Stimulated activated CD8-positive, alpha-beta memory T cell treated with anti-CD3 and anti-CD28 coated beads, Interleukin-4, amount 100 ng/mL, for 4 hours (primary cell): ENCODE measurements at places on chromosomes 5 and 9.

- no peak for DNase-seq
Observed at GRCh38 chr5:135189024-135189423, 155.0 kb upstream of the PITX1 start.

GRCh38 chr9:107251756-107252322, 31.2 kb upstream of the RAD23B start:
- DNase-seq: no peak

DNA sequence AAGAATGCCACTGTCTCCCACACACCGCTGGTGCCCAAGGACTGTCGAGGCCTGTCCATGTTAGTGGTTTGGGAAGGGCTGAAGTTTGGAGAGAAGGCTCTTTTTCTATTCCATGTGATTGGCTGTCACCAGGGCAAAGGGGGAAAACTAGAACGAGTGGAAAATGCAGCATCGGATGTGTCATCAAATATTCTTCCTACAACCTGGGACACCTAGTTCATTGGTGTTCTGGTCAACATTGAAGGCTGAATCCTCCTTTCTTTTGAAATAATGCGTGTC, 53.2 kb downstream of the PIK3R1 start:
- no peak for DNase-seq

GRCh38 chr5:68652534-68652965, 437.0 kb downstream of the PIK3R1 start:
- no peak for DNase-seq

- DNase-seq: no peak
Observed at GRCh38 chr5:174315871-174316270, 270.4 kb downstream of the NSG2 start.

GRCh38 chr9:6305954-6306563, 22.1 kb upstream of the TPD52L3 start:
- no peak for DNase-seq

DNA sequence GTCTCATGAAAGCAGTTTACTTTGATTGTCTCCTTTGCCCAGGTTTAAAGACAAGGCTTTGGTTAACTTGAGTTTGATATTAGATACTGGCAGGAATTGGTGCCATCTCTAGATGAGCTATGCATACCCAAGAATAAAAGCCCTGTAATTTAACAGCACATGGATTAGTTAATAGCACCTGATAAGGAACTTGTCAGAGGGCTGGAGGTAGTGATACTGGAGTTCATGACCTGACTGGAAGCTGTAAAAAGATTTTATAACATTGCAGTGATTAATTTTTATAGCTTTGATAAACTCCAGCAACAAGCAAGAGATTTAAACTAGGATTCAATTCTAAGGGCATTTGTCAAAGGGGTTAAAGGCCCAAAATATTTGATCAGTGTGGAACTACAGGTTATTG, 34.9 kb upstream of the SYK start:
- DNase-seq: no peak

DNA sequence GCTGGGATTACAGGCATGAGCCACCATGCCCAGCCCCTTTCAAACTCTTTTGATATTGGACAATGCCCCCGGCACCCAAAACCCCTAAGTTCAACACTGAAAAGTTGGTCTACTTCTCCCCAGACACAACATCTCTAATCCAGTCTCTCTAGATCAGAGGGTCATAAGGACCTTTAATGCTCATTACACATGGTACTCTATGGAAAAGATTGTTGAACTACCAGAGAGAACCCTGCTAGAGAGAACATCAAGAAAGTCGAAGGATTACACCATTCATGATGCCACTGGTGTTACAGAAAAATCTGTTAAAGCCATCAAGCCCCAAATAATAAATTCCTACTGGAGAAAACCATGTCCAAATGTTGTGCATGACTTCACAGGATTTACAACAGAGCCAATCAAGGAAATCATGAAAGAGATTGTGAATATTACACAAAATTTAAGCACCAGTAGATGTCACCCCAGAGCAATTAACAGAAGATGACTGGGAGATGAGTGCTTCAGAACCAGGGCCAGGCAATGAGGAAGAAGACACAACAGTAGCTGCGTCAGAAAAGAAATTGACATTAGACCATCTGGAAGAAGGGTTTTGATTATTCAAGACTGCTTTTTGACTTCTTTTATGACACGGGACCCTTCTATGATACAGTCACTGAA, 28.3 kb upstream of the NIPAL4 start:
- no peak for DNase-seq

DNA sequence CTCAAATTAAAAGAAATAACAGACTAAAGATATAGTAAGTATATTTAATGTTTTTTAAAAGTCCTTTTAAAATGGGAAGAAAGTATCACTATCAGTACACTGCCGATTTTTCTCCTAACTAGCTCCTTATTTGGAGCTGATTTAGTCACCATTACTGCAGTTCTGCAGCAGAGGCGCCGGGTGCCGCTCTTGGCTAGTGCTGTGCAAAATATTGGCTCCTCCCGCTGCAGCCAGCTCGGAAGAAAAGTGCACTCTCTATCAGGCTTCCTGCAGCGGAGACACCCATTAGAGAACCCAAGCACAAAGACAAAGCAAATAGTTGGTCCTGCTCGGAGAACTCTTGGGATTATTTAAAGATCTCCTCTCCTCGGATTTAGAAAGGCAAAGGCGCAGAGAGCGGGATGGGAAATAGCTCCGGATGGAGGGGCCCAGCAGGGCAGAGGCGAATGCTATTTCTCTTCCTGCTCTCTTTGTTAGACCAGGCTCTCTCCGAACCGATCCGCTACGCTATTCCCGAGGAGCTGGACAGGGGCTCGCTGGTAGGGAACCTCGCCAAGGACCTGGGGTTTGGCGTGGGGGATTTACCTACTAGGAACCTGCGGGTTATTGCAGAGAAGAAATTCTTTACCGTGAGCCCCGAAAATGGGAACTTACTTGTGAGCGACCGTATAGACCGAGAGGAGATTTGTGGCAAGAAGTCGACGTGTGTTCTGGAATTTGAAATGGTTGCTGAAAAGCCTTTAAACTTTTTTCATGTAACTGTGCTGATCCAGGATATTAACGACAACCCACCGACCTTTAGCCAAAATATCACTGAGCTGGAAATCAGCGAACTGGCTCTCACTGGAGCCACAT, at the start of gene PCDHGB3:
PCDHGB3 (plus strand) TSS at position 249 of the 855 bp plus-strand sequence; CDS start at position 402, 153 bp downstream.
- no peak for DNase-seq

DNA sequence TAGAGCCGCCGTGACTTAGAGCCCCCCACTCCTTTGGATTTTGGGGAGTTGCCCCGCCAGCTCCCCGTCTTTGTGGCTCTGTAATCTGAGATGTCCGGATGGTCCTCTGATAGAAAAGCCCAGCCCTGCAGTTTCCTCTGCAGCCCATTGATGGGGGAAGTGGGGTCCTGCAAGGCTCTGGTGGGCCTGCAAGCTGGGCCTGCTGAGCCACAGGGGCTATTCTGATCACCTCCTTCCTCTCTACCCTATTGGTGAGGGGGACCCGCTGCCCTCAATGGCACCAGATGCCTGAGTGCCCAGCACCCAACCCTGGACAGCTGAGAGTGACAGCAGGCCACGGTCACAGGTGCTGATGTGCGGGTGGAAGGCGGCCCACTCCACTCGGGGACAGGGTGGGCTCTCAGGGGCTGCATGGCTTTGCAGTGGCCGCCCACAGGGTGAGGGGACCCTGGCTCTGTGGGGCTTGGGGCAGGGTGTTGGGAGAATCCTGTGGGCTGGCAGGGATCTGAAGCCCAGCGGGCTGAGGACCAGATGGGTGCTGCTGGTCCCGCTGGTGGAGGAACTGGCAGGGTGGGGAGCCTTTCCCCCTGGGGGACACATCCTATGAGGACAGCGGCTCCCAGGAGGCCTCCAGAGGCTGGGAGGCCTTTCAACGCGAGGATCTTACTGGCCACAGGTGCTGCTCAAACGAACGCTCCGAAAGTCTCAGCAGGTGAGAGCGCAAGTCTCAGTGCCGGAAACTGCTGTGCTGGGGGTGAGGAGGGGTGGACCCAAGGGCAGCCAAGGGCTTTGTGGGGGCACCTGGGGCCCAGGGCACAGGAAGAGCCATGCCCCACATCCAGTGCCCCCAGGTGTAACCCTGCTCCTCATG, 30.0 kb upstream of the LPCAT1 start:
- no peak for DNase-seq

DNA sequence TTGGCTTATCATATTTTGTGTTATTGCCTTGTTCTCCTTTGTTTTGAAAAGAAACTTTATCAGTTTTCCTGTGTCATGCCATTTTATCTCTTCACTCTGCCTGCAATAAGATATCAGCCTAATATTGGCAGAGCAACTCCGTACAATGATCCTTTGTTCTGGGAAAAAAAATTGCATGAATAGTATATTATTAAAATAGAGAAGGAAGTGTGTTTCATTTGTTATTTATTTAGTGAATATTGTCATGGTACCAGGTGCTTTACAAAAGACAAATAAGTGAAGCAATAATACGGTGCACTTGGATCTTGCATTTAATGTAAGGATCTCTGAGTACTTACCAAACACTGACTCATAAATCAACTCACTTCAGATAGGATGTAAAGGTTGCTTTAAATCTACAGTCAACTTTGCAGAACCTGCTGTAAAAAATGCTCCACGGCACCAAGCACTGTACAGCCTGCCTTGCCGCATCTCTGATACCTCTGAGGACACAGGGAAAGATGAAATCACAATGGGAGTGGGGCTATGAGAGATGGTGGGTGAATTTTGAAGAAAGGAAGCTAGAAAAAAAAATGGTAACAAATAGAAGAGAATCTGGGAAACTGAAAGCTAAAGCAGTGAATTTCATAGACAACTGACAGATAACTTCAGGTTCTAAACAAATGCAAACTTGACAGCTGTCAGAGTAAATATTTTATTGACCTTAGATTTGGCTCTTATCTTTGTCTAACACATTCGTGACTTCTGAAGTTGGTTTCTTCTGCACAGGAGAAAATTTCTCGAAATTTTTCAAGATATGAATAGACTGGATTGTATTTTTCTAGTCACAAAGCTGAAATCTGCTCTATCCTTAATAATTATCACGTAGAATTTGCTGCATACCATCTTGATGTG, 232.1 kb downstream of the ENC1 start:
- no peak for DNase-seq

DNA sequence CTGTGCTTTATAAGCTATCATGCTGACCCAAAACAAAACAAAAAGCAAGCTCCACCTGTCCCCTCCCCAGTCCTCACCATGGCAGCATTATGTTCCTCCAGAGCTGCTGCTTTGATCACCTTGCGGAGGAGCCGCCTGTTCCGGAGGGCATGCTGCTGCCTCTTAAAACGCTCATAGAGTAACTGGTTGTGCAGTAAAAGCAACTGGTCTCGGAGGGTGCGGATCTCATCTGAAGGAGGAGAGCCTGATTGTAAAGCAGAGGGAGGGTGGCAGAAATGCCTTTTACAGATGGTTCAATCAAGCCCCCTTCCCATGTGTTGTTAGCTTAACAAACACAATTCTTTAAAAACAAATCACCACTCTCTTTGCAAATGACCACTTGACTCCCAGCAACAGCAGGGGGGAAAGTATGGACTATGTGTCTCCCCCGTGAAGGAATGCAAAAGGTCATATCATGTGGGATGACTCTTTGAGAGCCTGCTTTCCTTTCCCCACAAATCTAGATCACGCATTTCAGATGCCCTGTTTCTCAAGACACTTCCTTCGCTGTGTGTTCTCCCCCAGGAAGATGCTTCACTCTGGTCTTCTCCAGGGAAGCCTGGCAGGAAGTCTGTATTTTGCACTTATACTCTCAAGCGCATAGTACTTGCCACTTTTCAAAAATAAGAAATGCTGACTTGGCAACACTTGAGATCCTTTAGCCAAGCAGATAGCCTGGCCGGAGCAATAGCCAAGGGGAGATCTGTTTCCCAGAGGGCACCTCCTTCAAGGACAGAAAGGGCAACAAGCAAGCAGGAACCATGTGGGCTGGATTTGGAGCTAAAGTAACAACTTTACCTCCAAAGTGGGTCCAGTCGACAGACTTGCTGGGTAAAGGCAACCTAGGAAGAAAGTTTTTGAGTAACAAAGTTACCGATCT, 25.1 kb downstream of the SPACA9 start:
- no peak for DNase-seq

DNA sequence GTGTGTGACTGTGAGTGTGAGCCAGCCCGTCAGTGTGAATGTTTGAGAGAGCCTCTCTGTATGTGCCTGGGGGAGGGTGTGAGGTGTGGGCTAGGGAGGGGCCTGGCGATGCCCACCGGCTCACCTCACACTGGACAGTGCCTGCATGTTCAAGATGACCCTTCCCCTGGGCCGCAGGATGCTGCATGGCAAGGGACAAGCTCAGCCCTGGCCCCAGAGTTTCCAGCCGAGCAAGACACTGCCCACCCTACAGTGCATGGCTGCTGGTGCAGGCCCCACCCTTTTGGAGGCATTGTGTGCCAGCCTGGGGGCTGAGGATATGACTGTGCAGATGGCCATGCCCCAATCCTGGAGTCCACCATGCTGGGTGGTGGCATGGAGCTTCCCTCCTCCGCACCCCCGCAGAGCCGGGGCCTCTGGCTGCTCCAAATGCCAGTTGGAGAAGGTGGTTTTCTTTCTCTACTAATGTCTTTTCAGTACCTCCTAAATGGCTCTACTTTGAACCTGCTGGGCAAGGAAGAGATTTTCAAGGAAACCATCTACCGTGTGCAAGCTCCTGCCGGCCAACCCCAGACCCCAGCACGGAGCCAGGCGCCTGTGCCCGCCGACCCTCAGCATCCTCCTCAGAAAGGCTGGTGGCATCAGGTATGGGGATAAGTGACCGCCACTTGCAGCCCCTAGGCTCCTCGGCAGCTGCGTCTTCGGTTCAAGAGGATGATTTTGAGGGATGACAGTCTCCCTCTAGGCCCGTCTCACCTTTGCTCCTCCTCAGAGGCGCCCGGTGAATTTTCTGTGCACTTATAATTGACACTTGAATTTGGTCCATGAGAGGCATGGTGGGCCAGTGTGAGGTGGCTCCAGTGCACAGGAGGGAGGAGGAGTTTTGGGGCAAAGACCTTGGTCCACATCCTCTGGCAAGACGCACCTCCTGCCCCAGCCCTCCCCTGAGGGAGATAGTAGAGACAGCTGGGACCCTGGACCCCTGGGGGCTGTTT, 27.7 kb downstream of the FGD3 start:
- no peak for DNase-seq

DNA sequence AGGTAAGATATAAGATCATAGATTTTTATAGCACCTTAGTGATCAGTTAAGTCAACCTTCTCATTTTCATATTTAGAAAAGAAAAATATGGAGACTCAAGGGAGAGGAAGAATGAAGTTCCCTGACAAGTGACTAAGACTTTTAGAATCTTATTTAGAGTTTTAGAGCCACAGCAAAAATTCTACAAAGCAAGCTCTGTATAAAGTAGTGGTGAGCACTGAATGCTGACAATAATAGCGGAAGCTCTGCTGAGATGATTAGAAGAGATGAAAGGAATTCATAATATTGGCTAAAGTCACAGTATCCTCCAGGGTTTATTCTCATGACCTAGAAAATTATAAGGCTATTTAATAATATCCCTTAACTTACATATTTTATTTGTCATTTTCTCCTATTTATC, 316.0 kb downstream of the PDE4D start:
- no peak for DNase-seq
